ENCODE measurements at places on chromosomes 16 and 17.

DNA sequence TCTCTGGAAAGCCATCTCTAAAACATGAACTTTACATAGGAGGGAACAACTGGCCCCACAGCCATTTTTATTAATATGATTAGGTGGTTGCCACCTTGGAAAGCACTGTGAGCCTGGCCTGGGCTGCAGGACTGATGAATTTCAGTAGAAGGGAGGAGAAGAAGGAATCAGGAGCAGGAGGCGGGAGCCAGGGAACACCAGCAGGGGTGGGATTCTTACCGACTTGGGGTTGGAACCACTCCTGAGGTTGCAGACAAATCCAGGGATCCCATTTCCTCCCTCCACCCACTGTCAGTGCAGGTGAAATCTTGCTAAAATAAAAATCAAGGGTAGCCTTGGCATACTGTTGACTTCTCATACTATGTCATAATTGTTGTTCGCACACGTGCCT lies 16.9 kb upstream of the MAP3K14 start:
- no peak for DNase-seq

DNA sequence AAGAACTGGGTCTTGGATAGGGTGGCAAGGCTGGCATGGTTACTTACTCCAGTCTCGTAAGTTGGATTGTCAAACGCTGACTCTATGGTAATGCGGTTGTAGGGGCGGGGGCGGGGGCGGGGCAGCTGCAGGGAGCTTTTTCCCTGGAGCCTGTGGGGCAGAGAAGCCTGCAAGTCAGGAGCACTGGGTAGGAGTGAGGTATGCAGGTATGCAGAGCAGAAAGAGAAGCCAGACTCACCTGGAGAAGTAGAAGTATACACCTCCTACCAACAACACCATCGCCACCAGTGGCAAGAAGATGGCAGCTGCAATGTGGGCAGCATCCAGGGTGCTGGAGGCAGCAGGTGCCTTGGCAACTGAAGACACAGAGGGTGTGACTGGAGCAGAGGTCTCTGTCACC lies 4.8 kb upstream of the PHF12 start:
- no peak for DNase-seq

DNA sequence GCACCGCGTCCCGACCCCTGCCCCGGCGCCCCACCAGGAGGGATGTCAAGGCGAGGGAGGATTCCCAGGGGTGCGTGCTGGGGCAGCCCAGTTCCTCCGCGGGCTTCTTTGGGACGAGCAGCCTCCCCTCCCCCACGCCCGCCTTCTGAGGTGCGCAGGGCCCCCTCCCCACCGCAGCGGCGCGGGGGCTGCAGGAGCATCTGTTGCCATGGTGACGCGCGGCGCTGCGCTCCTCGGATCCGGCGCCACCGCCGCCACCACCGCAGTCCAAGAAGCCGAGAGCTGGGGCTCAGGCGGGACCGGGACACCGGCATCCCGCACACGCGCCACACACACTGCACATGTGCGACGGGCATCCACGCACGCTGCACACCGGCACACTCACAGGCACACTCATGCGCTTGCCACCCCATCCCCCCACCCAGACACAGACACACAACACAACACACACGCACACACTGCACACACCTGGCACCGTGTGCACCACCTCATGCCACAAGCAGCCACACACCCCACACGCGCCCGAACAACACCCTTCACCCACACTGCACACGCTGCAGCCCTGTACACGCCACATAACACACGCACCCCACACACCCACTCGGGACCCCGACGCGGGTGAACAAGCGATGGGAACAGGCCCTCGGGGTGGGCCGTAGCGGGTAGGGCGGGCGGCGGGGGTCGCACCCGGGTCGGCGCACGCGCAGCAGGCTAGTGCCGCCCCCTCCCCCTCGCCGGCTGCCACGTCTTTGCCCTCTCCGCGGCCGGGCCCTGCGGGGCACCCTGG lies 17.0 kb downstream of the ENPP7 start:
- no peak for DNase-seq

GRCh38 chr17:60039114-60039846 lies 39.4 kb downstream of the HEATR6 start:
- DNase-seq: no peak

DNA sequence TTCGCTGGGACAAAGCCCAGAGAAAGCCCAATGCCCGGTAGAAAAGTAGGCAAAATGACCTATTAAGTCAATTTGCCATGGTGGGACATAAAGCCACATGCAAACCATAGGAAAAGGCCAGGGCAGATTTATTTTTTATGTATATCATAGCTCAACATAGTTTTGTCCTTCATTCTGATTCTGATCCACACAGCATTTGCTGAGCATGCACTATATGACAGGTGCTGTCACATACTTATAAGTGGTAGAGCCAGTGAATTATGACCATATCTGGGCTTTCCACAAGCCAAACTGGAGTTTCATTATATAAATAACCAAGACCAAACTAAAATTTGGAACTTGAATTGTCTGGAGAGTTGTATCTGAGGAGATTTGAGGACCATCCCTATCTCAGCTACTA lies 74.3 kb downstream of the CA10 start:
- DNase-seq: no peak

GRCh38 chr16:11757671-11758545 lies 15.3 kb upstream of the TXNDC11 start:
- no peak for DNase-seq

GRCh38 chr17:35498448-35499178 lies 38.9 kb downstream of the SLFN12L start:
- no peak for DNase-seq

GRCh38 chr16:67672739-67673662 lies 6.4 kb downstream of the C16orf86 start:
- no peak for DNase-seq

- peak; percentile 86 for DNase-seq
Measured at GRCh38 chr17:80219013-80219762, 945 bp downstream of the SGSH start.

DNA sequence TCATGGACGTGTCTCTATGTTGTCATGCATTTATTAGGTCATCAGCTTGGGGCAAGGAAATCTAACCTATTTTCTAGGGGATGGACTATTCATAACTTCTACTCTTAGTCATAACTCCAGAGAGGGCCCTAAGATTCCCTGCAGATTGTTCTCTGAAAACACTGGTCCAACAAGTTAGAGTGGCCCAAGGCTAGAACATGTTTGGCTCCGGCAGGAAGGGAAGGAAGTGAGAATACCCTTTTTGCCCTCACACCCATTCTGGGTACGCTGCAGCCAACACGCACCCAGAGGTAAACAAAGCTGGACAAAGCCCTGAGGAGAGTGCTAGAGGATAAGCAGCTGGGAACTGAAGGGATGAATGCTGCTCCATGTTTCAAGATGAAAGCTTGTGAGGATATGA lies 9.9 kb downstream of the C16orf86 start:
- DNase-seq: no peak

- no peak for DNase-seq
Measured at GRCh38 chr16:56630134-56630533, 2.3 kb upstream of the MT1M start.

DNA sequence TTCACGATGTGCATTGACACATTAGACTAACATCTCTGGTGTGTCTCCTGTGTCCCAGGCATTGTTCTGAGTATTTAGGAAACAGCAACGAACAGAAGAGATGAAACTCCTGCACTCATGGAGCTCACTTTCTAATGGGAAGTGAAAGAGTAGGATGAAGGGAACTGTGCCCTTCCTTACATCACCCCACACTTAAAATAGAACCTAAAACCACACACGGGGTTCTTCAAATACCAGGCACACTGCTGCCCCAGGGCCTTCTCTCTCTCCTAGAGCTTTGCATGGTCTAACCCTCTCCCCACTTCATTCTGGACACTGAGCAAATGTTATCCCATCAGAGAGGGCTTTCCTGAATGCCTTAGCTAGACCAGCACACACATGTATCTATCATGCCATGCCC lies 33.7 kb downstream of the TRIM25 start:
- no peak for DNase-seq

- no peak for DNase-seq
Measured at GRCh38 chr17:75902406-75902805, 2.3 kb downstream of the MRPL38 start.

DNA sequence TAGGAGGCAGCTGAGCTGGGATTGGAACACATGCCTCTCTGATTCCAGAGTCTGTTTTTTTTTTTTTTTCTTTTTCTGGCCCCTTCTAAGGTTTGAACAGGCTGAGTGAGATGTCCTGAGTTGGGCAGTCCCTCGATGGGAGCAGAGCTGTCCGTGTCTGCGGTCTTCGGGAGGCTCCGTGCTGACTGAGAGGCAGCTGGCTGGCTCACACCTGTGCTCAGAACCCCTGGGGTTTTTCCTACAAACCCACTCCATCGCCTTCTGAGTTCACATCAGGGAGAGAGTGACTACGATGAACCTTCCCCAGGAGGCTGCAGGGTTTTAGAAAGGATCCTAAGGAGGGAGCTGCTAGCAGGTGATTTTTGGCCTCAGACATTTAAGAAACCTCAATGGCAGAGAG lies 92.5 kb downstream of the IRF8 start:
- no peak for DNase-seq

- no peak for DNase-seq
Measured at GRCh38 chr17:63967953-63968352, 4.8 kb downstream of the SCN4A start.

- no peak for DNase-seq
Measured at GRCh38 chr16:26005336-26005735, 313.6 kb downstream of the HS3ST4 start.

- DNase-seq: peak; percentile 72
Measured at GRCh38 chr16:29900102-29900887, at the start of gene ASPHD1. Gene ASPHD1, plus strand, starts transcription at chr16:29900488. Its CDS starts 484 bp downstream, at chr16:29900972.

- DNase-seq: no peak
Measured at GRCh38 chr16:4455081-4455480, 19.3 kb downstream of the NMRAL1 start.

DNA sequence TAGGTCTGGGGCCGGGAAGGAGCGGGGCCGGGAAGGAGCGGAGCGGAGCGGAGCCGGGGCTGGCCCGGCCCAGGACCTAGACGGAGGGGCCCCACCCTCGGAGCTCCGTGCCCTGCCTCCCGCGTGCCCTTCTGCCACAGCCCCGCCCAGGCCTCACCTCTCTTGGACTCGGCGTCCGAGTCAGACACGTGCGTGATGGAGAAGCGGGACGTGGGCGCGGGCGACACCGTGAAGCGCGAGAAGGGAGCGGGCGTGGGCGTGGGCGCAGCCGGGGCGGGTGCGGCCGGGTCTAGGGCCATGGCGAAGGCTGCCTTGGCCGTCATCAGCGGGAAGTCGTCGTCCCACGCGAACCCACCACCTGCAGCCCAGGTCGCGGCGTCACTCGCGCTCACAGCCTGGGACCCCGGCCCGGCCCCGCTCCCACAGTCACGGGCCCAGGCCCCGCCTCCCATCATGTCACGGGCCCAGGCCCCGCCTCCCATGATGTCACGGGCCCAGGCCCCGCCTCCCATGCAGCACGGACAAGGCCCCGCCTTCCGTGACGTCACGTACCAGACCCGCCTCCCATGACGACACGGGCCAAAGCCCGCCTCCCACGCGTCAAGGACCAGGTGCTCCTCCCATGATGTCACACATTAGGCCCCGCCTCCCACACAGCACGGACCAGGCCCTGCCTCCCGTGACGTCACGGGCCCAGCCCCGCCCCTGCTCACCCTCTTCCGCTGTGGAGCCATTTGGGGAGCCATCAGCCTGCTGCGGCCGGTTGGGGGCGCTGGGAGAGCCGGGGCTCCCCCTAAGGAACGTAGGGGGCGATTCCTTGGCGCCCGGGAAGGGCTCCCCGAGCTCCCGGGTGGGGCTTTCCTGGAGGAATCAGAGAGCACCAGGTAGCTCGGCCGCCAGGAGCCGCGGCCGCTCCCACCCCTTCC lies 45.8 kb upstream of the PVALEF start:
- peak; percentile 88 for DNase-seq

- DNase-seq: peak; percentile 19
Measured at GRCh38 chr16:29876594-29877249, 13.7 kb upstream of the CDIPT start.

DNA sequence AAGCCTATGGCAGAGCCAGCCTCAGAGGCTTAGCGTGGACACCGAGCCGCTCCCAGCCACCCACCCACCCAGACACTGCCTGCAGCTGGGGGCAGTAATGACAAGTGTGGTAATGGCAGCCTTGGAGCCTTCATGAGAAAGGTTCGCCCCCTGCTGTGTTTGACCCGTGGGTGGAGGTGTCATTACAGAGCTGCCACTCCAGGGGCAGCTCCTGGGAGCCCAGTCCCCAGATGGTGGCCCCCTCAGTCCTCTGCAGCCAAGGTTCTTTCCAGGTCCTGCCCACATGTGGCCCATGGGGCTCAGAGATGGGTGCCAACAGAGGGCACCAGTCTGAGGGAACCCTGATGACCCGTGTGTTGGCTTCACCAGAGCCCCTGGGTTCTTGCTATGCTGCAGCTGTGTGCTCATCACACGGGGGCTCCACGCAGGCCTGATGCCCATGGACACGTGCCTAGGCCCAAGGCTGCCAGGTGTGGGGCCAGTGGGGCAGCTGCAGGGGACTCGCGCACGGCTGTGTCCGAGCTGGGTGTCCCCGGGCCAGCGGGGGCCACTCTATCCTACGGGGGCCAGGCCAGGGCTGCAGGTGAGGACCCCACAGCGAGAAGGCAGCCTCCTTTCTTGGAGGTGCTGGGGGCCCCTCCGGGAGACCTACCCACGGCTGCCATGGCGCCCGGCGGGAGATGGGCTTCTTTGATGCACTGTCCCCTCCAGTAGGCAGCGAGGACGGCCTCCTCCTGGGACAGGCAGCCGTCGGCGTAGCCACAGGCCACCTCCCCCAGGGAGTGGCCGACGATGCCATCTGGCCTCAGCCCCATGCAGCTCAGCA lies 8.1 kb downstream of the FASN start:
- DNase-seq: no peak

DNA sequence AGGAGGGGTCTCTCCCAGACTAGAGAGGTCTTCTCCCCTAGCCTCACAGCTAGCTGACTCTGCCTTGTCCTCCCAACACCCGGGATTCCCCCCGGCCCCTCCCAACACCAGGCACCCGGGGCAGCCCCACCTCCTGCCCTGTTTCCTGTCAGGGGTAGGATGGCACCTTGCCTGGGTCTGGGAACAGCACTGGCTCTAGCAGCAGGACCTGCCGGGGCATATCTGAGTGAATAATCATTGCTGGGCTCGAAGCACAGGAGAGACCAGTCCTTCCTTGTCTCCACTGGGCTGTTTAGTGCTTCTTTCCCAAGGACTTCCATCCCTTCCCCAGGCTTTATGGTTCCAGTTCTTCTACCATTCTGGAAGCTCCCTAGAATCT lies 25.7 kb downstream of the MINK1 start:
- DNase-seq: no peak

DNA sequence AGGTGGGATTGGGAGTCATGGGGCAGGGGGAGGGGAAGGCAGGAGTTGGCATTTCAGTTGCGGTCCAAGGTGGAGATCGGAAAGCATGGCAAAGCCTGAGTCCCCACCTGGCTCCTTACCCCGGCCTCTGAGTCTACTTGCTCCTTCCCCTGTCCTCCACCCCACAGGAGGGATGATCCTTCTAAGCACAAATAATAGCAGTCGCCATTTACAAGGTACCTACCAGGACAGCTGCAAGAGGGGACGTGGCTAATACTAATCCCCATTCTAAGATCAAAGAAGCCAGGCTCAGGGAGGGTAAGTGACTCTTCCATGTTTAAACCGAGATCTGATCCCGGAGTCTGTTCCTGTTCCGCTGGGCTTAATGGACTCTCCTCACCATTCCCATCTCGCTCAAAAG lies 396.3 kb downstream of the SLC39A11 start:
- DNase-seq: no peak

Measured in T-helper 2 cell treated with Interferon-gamma antibody and Interleukin-4, amounts not matched to agents 5 μg/mL and 100 μg/mL, for 36 hours (primary cell).